Vagina (tissue), 2 donors: ENCODE measurements at places on chromosomes 6 and 20. TPM values are rescaled to one million over a fixed set of nuclear protein-coding genes. Genes with fewer than 3 reads are reported as not detected.

DNA sequence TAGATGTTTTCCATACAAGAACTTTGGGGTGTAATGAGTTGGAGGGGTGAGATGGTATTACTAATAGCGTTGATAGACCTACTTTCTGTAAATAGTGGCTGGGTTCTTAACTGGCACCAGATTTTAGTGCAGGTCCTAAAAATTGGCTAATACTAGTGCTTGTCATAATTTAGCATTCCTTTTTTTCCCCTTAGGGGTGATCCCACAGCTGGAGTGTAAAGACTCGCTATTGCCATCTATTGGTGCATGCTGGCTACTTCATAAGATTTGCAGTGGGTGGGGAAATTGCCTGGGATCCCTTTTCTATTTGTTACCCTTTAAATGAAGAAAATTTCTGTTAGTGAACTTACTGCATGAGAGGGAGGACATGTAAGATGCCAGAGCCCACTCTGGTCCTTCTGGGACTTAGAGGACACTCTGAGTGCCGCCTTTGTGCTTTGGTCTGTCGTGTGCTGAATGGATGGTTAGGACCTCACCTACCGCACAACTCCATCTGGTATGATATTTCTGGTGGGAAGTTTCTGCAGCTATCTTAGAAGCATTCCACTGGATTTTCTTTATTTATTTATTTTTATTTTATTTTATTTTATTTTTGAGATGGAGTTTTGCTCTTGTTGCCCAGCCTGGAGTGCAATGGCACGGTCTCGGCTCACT lies 195.5 kb downstream of the JARID2 start:
- peaks cover 42% of the 10 kb centered on the region for H3K4me1 ChIP-seq
- no peaks in the 10 kb centered on the region for H3K27me3 ChIP-seq
- no peaks in the 10 kb centered on the region for H3K36me3 ChIP-seq
- no peak overlapping the region for H3K4me3 ChIP-seq
- no peak overlapping the region for H3K27ac ChIP-seq
- DNase-seq = no peak

DNA sequence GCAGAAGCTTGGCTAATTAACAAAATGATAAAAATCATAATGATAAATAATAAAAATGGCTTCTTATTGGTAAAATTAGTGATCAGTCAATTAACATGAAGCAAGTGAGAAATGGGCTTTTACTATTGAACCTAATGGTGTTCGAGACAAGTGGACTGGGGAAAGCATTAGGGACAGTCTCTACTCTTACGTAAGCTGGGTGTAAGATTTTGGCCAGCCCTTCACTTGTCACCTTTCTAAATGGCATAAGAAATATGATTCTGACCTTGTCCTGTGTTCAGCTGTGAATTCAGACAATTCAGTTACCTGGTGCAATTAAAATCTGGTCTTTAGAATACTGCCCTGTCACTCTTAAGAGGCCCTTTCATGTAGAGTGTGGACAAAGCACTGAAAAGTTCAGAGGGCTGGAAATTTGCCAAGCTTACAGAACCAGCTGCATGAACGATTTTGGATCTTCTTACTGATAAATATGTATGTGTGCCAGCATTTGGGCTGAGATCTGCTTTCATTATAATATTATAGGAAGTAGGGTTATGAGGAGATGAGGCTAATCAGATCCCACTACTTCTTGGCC lies 115.9 kb downstream of the QRSL1 start:
- H3K27me3 ChIP-seq = no peaks in the 10 kb centered on the region
- H3K4me1 ChIP-seq = no peaks in the 10 kb centered on the region
- DNase-seq = no peak

GRCh38 chr20:46649650-46649949 lies 1.7 kb downstream of the SLC13A3 start:
- no peak overlapping the region for H3K4me3 ChIP-seq
- no peaks in the 10 kb centered on the region for H3K36me3 ChIP-seq
- H3K4me1 ChIP-seq = no peaks in the 10 kb centered on the region
- H3K27me3 ChIP-seq = no peaks in the 10 kb centered on the region
- DNase-seq = no peak

DNA sequence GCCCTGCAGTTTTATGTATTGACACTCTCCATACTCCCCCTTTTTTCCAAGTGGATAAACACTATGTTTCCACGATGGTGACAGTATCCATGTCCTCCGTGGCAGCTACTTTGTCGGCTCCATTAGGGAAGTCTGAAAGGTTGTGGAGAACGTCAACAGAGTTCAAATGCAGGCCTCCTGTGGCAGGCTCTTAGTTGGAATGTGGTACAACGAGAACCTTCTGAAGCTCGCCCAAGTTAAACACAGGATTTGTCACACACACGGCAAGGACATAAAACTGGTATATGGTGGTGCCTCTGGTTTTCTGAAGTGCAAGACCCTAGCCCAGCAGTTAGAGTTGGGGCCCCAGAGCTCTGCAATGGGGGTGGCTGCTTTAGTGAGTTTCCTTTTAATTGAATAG lies 187.0 kb upstream of the TAB2 start:
- DNase-seq = no peak
- H3K36me3 ChIP-seq = no peaks in the 10 kb centered on the region
- H3K27ac ChIP-seq = no peak overlapping the region
- H3K4me1 ChIP-seq = peaks cover 6% of the 10 kb centered on the region
- no peak overlapping the region for H3K4me3 ChIP-seq
- no peaks in the 10 kb centered on the region for H3K27me3 ChIP-seq

The GTSF1L gene
- total RNA-seq = not detected

The GPX5 gene
- total RNA-seq = not detected
